ENCODE measurements at places on chromosomes 2 and 18.

GRCh38 chr2:219041252-219041651 lies at the start of gene CFAP65:
Gene CFAP65 (minus strand): TSS chr2:219041516. CDS start chr2:219039048, 2,468 bp downstream.
- no peak for DNase-seq

DNA sequence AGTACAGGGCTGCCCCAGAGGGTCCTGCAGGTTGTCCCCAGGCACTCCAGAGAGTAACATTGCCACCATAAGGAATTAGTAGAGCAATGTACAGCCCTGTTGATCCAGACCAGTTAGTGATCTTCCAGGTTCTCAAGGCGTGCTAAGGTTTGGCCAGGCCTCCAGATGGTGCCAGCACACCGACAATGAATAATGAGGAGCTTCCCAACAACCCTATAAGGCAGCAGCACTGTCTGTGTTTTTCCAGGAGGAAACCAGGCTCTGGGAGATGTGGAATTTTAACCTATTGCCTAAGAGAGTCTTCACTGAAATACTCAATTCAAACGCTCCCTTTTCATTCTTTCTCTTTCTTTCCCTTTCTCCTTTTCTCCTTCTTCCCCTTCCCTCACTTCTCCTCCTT lies 122.1 kb downstream of the MGAT5 start:
- no peak for DNase-seq

DNA sequence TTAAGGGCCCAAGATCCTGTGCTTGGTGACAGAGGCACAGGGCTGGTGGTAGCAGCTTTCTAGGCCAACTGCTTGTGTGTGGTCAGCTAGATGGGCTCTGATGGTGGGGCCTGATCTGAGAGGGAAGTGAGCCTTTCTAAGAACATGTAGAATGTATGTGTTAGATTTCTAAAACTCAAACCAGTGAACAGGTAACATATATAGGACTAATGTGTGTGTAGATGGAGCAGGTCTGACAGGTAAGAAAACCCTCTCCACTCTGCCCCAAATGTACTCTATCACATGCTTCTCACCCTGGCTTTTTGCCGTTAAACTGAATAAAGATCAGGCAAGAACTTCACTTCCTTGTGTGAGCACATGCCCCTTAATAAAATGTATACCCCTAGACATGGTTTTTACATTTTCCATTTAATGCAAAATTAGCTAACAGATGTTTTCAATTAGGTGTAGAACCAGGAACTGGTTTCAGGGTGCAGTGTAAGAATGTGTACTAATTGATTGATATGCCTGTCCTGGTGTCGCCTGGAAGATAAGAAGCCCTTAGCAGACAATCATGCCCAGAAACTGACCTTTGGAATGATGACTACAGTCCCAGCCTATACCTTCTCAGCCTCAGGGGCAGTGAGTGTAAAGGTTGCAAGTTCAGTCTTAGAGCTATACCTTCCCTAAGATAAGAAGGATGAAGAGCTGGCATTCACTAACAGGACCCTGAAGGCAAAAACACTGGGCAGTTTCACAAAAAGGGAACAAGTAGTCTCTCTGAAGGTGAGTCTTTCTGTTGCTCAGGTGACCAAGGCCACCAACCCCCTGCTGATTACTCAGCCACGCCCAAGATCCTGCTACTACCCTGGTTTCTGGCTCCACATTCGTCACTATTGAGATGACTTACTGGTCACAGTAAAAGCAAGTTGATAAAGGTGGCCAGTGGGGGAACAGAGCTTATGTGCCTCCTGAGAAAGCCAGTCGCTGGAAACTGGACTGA lies 71.2 kb downstream of the SPATS2L start:
- no peak for DNase-seq

DNA sequence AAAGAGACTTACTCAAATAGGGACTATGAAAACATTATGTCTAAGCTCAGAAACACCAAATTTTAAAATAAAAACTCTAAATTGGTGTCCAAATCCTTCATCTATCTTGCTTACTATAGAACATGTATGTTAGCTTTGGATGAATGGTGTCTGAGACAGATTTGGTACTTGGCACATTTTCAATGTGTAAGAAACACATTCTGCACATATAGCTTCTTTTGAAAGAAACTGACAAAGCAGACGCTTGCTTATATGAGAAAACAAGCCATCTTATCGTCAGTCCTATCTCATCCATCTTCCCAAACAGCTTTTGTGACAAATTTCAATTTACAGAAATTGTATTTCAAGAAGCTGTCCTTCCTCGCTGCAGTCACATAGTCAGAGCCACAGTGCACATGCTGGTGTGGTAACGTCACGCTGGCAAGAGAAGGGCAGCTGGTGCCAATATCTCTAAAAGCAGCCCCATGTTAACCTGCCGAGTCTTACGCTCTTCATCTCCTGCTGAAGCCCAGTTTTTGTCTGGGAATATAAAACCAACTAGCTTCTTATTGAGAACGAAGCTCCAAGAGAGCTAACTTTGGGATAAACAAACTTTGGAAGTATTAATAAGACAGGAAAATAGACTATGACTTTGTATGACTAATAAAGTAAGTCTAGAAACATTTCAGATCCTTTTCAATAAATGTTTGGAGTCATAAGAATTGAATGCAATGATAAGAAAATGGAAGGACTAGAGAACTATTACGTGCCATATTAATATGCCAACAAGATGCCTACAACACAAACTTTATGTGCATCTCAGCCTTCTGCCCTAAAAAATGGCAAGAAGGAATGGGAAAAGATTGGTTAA lies 74.9 kb upstream of the TFCP2L1 start:
- no peak for DNase-seq

- no peak for DNase-seq
These were observed 56.1 kb downstream of the TNP1 start for GRCh38 chr2:216803791-216804190.

DNA sequence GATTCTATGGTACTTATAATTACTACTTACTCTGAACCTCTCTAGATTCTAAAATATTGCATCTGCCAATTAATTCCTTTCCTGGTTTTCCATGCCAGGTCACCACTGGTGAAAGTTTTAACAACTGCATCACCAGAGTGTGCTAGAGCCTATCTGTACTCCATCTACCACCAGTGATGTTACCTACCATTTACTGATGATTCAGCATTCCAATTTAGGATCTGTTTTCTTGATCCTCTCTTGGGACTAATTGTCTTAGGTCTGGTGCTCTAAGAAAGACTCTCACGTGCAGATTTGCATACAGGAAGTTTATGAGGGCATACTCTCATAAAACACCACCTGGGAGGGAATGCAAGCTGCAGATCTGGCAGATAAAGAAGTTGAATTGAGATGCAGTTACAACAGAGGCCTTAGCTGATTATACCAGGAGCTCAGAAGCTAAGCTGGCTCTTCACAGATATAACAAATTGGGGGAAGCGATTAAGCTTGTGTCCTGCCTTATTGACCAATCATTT lies 347.6 kb upstream of the VRK2 start:
- no peak for DNase-seq

- no peak for DNase-seq
These were observed 112.4 kb upstream of the SLC66A3 start for GRCh38 chr2:11042841-11043240.

- peak; percentile 26 for DNase-seq
These were observed at the start of gene CDKL4 for GRCh38 chr2:39243469-39244123. Gene CDKL4 (minus strand): TSS chr2:39243970.

DNA sequence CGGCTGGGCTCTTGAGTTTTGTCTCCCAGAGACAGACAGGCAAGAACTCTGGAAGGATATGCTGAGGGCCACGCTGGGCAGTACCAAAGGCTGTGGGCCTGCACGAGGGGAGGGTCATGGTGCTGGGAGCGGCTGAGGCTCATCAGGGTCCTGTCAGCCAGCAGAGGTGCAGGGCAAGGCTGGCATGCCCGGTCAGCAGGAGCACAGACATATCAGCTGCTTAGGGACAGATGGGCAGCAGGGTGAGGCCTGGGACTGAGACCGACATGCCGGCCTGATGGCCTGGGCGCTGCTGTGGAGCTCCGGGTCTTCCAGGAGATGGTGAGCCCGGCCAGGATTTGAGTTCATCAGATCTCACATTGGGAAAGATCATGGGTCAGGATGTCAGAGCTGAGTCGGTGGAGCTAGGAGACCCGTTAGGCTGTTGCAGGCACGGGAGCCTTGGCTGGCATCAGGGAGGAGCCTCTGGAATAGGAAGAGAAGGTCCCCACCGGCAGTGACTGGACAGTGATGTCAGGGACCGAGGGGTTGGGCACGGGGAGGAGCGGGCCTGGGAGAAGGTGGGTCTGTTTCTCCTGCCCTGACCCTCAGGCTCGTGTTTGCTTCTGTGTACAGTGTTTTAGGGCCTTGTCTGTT lies 18.8 kb downstream of the CNDP2 start:
- DNase-seq = no peak

DNA sequence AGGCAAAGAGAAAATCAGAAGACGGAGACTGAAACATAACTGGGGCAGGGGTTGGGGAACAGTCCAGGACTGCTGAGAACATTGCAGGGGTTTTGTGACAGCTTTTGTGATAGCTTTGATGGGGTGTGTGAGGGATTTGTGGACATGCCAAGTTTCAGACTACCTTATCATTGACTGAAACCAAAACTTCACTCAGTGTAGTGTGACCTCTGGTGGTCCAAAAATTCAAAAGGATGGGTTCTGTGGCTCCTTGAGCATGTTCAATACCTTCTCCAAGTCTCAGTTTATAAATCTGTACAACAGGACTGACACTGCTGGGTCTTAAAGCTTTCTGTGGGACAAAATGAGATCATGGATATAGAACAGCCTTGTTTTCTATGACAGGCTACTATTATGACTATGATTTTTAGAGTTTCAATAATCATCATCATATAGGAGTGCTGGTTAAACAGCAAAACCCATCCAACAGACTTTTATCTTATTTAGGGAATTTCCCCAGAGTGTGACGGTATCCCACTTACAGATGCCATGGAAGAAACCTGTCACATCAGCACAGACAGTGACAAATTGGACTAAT lies 259.2 kb upstream of the SLC14A2 start:
- no peak for DNase-seq

DNA sequence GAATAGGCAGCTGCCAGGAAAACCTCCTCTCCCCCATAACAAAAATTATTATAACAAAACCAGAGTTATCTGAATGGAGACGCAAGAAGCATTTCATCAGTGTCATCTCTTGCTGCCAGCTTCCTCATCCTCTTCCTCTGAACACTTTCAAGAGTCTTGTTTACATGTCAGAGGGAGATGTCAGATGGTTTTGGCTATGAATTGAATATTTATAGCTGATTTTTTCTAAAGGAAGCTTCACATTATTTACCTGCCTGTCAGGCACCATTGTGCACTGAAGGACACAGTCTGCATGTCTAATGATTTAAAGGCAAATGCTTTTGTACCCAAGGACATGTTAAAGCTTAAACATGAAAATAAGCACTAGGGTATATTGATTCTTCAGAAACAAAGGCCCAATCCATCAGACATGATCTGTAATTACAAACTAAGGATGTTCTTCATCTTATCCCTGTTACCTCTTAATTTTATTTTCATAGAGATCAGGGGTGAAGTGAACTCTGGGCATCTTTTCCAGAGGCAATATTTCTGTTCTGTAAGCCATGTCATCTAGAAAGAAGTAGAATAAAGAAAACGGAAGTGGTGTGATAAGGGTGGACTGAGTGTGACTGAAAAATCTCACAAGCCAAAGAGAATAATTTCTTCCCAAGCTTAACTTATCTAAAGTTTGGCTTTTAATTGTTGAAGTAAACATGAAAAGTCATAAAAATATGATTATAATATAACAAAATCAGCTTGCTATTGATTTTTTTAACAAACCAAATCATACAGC lies 168.7 kb downstream of the ANKRD44 start:
- DNase-seq = no peak

DNA sequence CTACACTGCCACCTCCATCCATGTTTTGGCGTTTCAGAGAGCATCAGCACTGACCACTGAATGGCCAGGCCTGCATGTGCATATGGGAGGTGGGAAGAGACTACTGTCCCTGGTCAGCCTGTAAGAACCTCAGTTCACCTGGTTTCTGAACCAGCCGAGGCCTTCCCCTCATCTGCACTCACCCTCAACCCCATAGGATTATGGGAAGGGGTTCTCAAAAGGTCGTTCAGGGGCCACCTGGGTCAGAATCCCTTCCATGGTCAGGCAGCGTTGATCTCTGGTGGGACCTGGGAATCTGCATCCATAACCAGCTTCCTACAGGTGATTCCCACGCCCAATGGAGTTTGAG lies 36.7 kb downstream of the TET3 start:
- no peak for DNase-seq

DNA sequence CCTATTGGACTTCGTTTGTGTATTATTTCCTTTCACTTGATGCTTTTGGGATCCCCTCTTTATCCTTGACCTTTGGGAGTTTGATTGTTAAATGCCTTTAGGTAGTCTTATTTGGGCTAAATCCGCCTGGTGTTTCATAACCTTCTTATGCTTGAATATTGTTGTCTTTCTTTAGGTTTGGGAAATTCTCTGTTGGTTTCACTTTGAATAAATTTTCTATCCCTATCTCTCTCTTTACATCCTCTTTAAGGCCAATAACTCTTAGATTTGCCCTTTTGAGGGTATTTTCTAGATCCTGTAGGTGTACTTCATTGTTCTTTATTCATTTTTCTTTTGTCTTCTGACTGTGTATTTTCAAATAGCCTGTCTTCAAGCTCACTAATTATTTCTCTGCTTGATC lies 354.7 kb downstream of the PARD3B start:
- DNase-seq = no peak

DNA sequence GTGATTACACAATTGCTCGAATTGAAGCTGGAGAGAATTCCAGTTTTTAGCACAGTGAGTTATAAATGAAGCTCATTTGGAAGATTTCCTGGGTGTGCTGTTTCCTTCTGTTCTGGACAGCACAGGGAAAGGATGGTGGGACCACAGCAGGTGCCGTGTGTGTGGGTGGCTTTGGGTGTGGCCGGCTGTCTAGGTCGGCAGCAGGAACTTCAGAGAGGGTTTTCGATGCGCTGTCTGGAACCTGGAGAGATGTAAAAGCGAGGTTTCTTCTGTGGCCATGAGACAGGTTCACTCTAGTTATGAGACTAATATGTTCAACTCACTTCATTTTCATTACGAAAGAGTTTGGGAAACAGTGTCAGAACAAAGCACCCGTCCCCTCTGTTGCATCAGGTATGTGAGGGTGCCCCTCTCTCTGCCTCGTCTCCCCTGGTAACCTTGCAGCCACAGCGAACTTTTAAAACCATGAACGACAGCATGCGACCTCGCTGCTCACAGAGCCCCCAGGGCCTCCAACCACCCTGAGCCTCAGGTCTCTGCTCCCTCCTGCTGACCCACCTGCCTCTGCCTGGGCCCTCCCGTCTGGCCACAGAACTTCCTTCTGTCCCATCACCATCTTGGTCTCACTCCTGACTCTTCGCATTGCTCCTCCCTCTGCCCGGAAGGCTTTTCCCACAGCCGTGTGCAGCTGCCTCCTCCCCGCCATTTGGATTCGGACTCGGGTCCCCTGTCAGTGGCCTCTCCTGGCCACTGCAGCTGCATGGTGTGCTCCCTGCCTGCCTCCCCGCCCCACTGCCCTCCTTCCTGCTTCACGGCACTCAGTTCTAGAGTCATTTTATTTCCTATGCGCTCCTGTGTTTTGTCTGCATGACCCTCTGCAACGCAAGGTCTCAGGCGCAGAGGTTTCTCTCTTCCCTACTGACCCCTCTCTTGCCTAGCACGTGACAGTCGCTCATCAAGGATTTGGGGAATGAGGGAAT lies 151.2 kb downstream of the NDUFA10 start:
- no peak for DNase-seq

GRCh38 chr2:112791019-112791418 lies 6.7 kb upstream of the IL1A start:
- no peak for DNase-seq

GRCh38 chr2:178328037-178328436 lies 122.9 kb downstream of the PRKRA start:
- DNase-seq = no peak
